ENCODE measurements at places on chromosomes 11 and 22.

GRCh38 chr22:27032091-27032761, 374.8 kb downstream of the MIAT start:
- no peak for DNase-seq

DNA sequence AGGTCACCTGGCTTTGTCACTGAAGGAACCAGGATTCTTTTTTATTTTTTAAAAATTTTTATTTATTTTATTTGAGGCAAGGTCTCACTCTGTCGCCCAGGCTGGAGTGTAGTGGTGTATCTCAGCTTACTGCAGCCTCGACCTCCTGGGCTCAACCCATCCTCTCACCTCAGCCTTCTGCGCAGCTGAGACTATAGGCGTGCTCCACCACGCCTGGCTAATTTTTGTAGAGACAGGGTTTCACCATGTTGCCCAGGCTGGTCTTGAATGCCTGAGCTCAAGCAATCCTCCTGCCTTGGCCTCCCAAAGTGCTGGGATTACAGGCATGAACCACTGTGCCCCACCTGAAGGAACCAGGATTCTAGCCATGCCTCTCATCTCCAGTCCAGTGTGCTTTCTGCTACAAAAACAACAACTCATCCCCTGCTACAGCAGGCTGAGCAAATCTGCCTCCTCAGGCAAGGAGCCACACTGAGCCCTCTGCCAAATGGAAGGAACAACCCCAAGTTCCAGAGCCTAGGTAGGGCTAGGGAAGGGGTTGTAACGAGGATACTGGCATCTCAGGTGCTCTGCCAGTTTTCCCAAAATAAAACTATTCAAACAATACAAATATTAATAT, 2.6 kb upstream of the PEX26 start:
- DNase-seq, result no peak

GRCh38 chr11:45145379-45146071, 914 bp upstream of the PRDM11 start:
- peak; percentile 35 for DNase-seq

DNA sequence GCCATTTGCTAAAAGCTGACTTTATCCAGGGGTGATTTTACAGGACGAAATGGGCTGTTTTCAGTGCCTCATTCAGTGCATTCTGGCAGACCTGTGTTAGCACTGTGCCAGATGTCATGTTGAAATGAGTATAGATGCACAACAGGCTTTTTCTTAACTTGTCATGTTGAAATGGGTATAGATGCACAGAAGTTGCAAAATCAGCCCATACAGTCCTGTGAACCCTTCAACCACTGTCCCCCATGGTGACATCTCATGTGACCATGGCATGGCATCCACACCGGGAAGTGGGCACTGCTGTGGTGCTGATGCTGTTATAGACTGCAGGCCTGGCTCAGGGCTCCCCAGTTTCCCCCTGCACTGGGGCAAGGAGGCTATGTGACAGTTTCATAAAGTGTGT, 2.5 kb downstream of the TALDO1 start:
- DNase-seq, result no peak

GRCh38 chr22:49258107-49259010, 569.3 kb downstream of the BRD1 start:
- no peak for DNase-seq

DNA sequence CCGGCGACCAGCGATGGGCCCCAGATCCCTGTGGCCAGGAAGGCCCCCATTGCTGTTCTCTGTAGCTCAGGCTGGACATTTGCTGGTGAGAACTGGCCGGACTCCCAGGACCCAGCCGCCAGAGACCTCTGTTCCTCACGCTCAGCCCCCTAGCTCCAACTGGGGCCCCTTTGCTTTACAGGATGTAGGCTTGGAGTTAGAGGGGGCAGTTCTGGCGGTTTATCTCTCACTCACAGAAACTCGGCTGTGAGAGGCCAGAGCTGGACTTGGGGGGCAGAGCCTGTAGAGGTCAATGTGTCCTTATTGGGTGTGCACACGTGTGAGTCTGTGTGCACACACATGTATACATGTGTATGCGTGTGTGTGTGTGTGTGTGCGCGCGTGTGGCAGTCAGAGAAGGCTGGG, 502 bp downstream of the SMIM38 start:
- DNase-seq, result no peak

DNA sequence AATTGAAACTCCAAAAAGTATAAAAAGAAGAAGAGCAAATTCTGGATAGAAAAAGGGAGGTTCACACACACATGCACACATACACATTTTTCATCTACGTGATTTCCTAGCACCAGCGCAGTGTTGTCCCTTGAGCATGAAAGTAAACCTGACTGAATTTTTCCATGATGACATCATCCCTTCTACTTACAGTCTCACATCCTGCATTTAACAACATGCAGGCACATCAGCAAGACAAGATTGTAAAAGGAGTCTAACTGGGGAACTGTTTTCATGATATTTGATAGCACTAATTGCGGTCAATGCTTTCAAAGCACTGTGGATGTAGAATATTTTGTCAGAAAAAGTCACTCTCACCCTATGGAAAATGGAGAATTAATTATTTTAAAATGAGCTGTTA, 36.6 kb downstream of the GAS2 start:
- peak; percentile 77 for DNase-seq

GRCh38 chr11:94883878-94884277, 89.5 kb downstream of the CWC15 start:
- no peak for DNase-seq

DNA sequence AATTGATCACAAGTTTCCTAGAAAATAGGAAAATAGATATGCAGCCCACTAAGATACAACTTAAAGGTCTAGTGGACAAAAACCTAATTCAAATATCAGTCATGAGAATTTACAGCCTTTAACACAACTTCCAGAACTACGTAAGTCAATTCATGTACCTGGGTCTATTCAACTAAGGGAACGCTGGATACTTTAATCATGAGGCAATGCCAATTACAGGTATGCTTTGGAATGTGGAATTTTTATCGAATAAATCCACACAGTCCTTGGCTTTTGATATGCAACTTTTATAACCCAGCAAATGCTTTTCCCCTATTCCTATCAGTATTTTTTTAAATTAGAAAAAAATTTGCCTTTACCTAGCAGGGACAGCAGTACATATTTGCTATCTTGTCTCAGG, 289.5 kb upstream of the FAT3 start:
- DNase-seq, result no peak

GRCh38 chr11:128346804-128347203, 240.6 kb downstream of the ETS1 start:
- DNase-seq, result peak; percentile 74

DNA sequence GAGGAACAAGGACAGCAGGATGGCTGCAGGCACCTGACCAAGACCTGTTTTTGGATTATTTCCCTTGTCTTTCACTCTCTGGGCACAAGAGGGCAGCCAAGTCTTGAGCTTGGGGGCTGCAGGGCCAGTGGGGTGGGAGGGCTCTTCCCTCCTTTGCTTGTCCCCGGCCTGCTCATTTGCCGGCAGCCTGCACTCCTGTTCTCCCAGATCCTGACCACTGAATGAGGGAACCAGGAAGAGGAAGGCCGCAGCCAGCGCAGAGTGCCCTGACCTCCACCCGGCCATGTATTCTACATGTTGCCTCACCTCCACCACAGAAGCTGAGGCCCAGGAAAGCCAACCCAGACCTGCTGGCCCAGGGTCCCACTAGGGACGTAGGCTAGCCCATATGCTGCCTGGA, 15.5 kb upstream of the NNMT start:
- peak; percentile 85 for DNase-seq

GRCh38 chr11:80280737-80281136, 839.9 kb upstream of the TENM4 start:
- DNase-seq, result no peak

DNA sequence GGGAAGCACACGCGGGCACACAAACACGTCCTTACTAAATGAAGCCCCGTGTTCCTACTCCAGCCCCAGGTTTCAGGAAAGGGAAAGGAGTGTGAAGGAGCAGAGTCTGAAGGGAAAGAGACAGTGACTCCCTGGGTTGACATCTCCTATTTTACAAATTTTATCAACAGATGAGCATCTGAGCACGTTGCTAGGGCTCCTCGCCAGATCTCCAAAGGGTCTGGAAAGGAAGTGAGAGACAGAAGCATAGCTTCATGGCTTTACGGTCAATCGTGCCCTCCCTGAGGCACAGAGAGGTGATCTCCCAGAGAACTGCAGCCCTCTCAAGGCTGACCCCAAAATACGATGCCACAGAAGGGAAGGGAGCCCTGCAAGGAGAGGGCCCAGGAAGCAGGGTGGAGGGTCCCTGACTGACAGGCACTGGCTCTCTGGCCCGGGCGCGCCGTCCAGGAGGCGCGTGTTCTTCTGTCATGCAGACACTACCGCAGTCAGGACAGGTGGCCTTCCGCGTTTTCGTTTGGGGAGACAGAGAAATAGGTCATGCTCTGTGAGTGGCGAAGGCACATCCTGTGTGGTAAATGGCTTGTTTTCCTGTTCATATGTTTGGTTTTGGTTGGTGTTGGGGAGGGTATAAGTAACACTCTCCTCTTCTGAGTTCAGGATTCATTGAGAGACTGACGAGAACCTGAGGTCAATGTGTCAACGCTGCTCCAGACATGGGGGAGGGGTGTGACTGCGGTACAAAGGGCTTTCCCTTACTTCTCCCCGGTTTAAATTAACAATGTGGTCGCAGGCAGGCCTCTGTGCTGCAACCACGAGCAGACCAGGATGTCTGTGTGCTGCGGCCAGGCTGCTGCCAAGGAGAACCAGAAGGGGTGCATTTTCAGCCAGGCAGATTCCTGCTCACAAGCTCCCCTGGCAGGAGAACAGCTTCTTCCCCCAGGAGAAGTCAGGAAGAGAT, 813.3 kb downstream of the OPCML start:
- peak; percentile 8 for DNase-seq

DNA sequence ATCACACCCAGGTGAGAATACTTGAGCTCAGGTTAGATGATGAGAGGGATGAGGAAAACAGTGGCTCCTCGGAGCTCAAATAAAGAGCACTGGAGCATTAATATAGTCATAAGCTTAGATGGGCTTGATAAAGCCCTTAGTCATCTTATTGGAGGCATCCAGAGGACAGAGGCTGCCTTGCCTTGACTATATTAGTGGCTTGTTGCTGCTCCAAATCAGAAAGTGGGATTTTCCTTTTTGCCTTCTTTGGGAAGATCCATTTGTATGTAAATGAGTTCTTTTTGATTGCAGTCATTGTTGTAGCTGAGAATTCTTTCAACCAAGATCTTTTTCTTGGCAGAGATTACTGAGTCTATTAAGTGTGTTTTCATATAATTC, 18.9 kb downstream of the ADM start:
- DNase-seq, result peak; percentile 47

DNA sequence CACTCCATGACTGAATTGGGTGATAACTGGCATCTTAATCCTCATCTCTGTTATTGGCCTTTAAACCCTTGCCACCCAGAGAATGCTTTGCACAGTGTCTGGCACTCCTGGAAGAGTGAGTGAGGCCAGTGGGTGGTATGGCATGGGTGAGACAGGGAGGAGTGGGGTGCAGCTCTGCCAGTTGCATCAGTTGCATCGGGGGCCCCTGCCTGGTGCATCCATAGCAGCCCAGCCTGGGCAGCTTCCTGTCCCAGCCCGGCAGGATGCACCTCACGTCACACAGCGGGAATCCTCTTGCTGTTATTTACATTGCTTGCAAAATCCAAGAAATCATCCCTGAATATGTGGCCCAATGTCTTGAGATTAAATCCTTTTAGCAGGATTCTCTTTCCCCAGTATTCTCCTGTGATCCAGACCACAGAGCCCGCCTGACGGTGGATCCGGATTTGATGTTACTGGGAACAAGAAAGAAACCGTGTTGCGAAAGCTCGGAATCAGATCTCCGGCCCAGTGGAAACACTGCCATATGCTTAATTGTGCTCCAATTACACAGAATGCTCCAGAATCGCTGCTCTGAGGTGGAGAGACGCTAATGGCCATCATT, 37.6 kb upstream of the MN1 start:
- DNase-seq, result no peak

- no peak for DNase-seq
These were observed 765 bp downstream of the RCOR2 start for GRCh38 chr11:63915961-63916836.

GRCh38 chr11:63491636-63492372, 837 bp upstream of the PLAAT5 start:
- peak; percentile 46 for DNase-seq

DNA sequence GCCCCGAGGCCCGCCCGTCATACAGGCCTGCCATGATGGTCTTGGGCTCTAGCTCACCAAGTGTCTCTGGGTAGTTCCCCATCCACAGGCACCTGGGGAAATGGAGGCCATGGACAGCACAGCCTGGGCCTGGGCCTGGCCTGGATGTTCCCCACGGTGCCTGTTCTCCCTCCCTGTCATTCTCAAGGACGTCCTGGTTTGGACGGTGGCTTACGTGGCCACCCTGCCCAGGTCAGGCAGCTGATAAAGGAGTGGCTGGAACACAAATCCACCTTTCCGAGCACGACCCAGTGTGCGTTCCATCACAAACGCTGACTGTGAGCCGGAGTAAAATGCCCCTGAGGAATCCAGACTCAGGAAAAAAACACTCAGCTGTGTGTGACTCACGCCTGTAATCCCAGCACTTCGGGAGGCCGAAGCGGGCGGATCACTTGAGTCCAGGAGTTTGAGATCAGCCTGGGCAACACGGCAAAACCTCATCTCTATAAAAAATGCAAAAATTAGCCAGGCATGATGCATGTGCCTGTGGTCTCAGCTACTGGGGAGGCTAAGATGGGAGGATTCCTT, 41.2 kb upstream of the TESMIN start:
- DNase-seq, result peak; percentile 4

GRCh38 chr22:37377927-37378326, 49.4 kb downstream of the ELFN2 start:
- no peak for DNase-seq

- DNase-seq, result no peak
These were observed 80.3 kb downstream of the MTNR1B start for GRCh38 chr11:93049740-93050139.

- DNase-seq, result no peak
These were observed 223.3 kb upstream of the ISX start for GRCh38 chr22:34842630-34843029.

- DNase-seq, result no peak
These were observed 353.5 kb downstream of the TBC1D22A start for GRCh38 chr22:47115921-47116320.

GRCh38 chr22:22867996-22868715, 19.5 kb upstream of the IGLL5 start:
- no peak for DNase-seq

DNA sequence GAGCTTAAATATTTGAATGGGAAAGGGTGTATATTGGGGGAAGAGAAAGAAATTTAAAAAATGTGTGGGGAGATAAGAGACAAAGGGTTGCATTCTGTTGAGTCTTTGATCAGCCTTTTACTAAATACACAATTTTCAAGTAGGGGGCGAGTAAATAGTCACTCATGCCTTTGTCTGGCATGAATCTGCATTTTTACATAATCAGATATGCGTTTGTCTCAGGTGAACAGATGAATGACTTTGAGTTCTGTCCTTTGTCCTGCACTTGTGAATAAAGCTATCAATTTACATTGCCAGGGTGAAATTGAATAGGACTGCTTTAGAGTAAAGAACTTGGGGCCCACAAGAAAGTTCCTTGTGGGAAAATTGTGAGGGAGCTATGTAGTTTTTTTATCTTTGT, 523.6 kb upstream of the LUZP2 start:
- DNase-seq, result no peak

GRCh38 chr11:27371489-27371888, 8.5 kb upstream of the CCDC34 start:
- DNase-seq, result no peak

GRCh38 chr11:33802194-33802950, 28.1 kb upstream of the FBXO3 start:
- peak; percentile 88 for DNase-seq
